ENCODE measurements at places on chromosomes 4 and X. TPM values are rescaled to one million over a fixed set of nuclear protein-coding genes. Genes with fewer than 3 reads are reported as not detected.

The CTAG2 gene
- total RNA-seq = not detected

The PNCK gene
- total RNA-seq = not detected

The PLP2 gene
- total RNA-seq = 10.2 TPM

The AGTR2 gene
- total RNA-seq = not detected

The MXRA5 gene
- under 0.01 TPM for total RNA-seq

The FAM53A gene
- 1.7 TPM for total RNA-seq

The SPARCL1 gene
- total RNA-seq = 385 TPM

The ARMCX1 gene
- 27.8 TPM for total RNA-seq

The TMEM271 gene
- total RNA-seq = not detected

The SPANXA1 gene
- not detected for total RNA-seq

The ZMYM3 gene
- 14.9 TPM for total RNA-seq

The SLC4A4 gene
- total RNA-seq = under 0.01 TPM

The IL2 gene
- total RNA-seq = not detected

The FHDC1 gene
- total RNA-seq = under 0.01 TPM

The DIPK2B gene
- 118 TPM for total RNA-seq

The MAGEA12 gene
- not detected for total RNA-seq

The AFF2 gene
- total RNA-seq = under 0.01 TPM

The RIPPLY1 gene
- total RNA-seq = not detected

The TMEM255A gene
- total RNA-seq = not detected

The GNL3L gene
- 38.5 TPM for total RNA-seq

The TCEAL2 gene
- total RNA-seq = not detected

The CENPVL1 gene
- total RNA-seq = not detected

The MAGEH1 gene
- total RNA-seq = 19.9 TPM

The PROM1 gene
- total RNA-seq = under 0.01 TPM

The LIAS gene
- 5.1 TPM for total RNA-seq

The SRPK3 gene
- total RNA-seq = under 0.01 TPM

The SMPX gene
- not detected for total RNA-seq

The CSN3 gene
- not detected for total RNA-seq

The MAGEA9B gene
- total RNA-seq = not detected

The CT45A7 gene
- total RNA-seq = not detected

The ANXA3 gene
- total RNA-seq = 168 TPM

All from bladder microvascular endothelial cell (primary cell).